Adipose tissue (tissue), 3 donors: ENCODE measurements at places on chromosomes 12 and 14. TPM values are rescaled to one million over a fixed set of nuclear protein-coding genes. Genes with fewer than 3 reads are reported as not detected.

The HVCN1 gene
- 6.7 TPM for polyA plus RNA-seq

The GRIP1 gene
- polyA plus RNA-seq: 0.19 TPM

The RNASE7 gene
- not detected for polyA plus RNA-seq

The ERP27 gene
- polyA plus RNA-seq: 0.21 TPM

The PSMA3 gene
- polyA plus RNA-seq: 119 TPM

The CCDC175 gene
- polyA plus RNA-seq: not detected
